ENCODE measurements at places on chromosomes 1 and 21. TPM values are rescaled to one million over a fixed set of nuclear protein-coding genes. Genes with fewer than 3 reads are reported as not detected.

Gene ABCA4
- 1.5 TPM for total RNA-seq

Gene AADACL4
- not detected for total RNA-seq

Gene DNAJC8
- total RNA-seq, result 127 TPM

Gene RBM15
- total RNA-seq, result 32.1 TPM

Gene LRRC53
- not detected for total RNA-seq

DNA sequence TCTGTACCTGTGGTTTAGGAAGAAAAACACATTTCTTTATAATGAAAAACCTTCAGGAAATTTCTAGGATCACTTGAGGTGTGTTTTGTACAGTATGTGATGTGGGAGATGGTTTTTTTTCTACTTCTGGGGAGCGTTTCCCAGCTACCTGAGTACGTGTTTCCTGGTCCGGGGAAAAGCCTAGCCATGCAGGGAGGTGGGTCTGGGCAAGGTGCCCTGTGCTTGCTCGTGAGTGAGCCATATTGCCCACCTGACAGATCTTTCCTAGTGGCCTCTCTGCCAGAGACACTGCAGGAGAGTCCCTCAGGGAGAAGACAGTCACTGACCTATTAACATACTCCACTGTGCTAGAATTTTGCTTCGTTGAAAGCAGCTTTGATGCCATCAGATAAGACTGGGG is 41.3 kb downstream of the TRPM2 start:
- H3K4me1 ChIP-seq, result no peaks in the 10 kb centered on the region
- no peak overlapping the region for H3K27ac ChIP-seq
- H3K27me3 ChIP-seq, result no peaks in the 10 kb centered on the region

- no peak for DNase-seq
Observed at GRCh38 chr1:147781056-147781471, 20.7 kb upstream of the GJA5 start.

DNA sequence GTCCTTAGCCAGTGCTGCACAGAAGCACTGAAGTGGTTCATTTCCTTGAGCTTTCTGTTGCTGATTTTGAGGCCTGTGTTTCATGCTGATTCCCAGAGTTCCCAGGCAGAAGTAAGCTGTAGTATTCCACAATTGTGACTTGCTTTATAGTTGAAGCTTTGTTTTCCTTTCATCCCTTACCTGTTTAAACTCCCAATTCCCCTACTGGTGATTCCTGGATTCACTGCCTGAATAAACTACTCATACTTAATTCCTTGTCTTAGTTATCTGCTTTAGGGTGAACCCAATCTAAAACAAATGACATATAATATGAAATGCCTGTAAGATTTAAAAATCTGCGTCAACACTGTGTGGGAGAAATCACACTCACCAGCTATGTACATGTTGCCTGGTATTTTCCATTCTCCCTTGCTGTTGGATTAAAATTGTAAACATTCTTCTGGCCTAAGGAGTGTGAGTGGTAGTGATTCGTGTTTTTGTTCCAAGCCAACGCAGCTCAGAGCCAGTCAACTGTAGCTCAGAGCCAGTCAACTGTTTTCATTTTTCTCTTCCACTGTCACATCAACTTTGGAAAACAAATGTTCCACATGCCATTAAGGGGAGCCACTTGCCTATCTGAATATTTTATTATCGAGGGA is 879.4 kb downstream of the MRPL39 start:
- no peak overlapping the region for H3K4me3 ChIP-seq
- no peaks in the 10 kb centered on the region for H3K4me1 ChIP-seq
- no peak for DNase-seq

GRCh38 chr1:201265756-201266155 is 17.6 kb upstream of the PKP1 start:
- no peaks in the 10 kb centered on the region for H3K4me1 ChIP-seq
- no peak overlapping the region for H3K4me3 ChIP-seq
- H3K36me3 ChIP-seq, result no peaks in the 10 kb centered on the region
- H3K27ac ChIP-seq, result no peak overlapping the region

- H3K27me3 ChIP-seq, result no peaks in the 10 kb centered on the region
- no peaks in the 10 kb centered on the region for H3K36me3 ChIP-seq
- H3K4me1 ChIP-seq, result no peaks in the 10 kb centered on the region
- DNase-seq, result no peak
- no peak overlapping the region for H3K4me3 ChIP-seq
Observed at GRCh38 chr21:42691901-42692559, 38.6 kb downstream of the PDE9A start.

DNA sequence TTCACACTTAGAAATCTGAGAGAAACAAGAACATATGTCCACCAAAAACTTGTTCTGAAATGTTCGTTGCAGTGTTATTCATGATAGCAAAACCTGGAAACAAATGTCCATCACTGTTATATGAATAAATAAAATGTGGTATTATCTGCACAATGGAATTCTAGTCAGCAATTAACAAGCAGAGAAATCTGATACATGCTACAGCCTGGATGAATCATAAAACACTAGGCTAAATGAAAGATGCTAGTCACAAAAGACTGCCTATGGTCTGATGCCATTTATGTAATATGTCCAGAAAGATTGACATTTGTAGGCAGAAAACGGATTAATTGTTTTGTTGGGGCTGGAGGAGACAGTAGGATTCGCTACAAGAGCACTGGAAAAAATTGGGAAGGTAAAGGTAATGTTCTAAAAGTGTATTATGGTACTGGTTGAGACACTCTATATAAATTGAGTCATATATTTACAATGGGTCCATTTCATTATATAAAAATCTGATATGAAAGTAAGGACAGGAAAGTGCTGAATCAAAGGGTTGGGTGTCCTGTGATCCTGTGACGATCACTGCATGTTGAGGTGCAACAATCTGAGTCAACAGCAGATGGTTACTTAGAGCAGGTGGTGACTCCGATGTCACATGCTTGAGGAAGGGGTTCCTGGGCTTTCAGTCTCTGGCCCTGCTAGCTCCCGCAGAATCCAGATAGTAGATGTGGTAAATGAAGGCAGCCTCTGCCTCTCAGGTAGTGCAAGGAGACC is 102.1 kb upstream of the NBPF4 start:
- no peaks in the 10 kb centered on the region for H3K4me1 ChIP-seq
- H3K36me3 ChIP-seq, result no peaks in the 10 kb centered on the region
- no peak overlapping the region for H3K4me3 ChIP-seq

DNA sequence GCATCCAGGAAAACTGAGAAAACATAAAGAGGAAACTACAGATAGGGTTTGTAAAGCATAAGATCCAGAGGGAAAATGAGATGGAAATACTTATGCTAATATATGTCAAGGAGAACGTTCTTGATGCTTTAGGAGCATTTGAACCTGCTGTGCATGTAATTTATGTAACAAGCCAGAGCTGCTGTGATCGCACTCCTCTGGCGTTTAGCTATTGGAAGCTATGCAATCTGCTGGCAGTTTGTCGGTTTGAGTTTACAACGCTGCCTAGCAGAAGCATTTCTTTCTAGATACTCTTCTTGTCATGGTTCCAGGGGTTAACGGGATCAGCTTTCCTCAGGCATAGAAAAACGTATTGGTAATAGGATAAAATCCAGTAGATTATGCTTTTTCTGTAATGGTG is 182.7 kb downstream of the KCNH1 start:
- H3K4me3 ChIP-seq, result no peak overlapping the region
- DNase-seq, result no peak
- H3K27me3 ChIP-seq, result no peaks in the 10 kb centered on the region
- no peaks in the 10 kb centered on the region for H3K4me1 ChIP-seq
- H3K36me3 ChIP-seq, result no peaks in the 10 kb centered on the region
- H3K27ac ChIP-seq, result no peak overlapping the region

DNA sequence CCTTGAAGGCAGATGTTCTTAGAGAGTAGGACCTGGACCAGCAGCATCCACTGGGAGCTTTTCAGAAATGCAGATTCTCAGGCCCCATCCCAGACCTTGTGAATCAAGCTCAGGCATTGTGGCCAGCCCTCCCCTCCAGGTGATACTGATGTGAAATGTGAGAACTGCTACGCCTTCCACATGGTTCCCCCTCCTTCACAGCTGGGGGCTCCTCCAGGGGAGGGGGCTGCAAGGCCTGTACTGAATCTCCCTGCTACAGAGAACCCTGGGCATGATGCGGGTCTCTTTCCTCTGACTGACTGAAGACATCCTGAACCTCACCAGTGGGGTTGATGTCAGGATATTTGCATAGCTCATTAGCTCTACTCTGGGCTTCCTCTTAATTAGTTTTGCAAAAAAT is 141.8 kb upstream of the CSF3R start:
- no peak for DNase-seq
- H3K4me1 ChIP-seq, result no peaks in the 10 kb centered on the region
- H3K4me3 ChIP-seq, result no peak overlapping the region
- H3K27me3 ChIP-seq, result no peaks in the 10 kb centered on the region
- H3K36me3 ChIP-seq, result no peaks in the 10 kb centered on the region

- H3K4me3 ChIP-seq, result no peak overlapping the region
- no peaks in the 10 kb centered on the region for H3K27me3 ChIP-seq
- H3K4me1 ChIP-seq, result no peaks in the 10 kb centered on the region
- H3K36me3 ChIP-seq, result no peaks in the 10 kb centered on the region
Observed at GRCh38 chr1:175319112-175319911, 126.7 kb upstream of the KIAA0040 start.
